ENCODE measurements at places on chromosomes 12 and 14.
A peak's percentile ranks its signal among the peaks of the same experiment; 100 is the strongest.

DNA sequence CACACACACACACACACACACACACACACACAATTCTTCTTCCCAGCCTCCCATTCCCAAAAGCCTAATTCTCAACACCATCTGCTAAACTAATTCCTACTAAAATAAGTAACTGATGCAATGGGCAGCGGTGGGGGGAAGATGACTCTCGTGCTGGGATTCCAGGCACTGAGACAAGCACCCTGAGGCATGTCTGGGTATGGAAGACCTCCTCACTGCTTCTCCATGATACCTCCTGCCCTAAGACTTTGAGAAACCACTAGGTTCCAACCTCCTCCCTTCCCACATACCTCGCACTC, 789 bp upstream of the VWF start:
- DNase-seq: no peak

DNA sequence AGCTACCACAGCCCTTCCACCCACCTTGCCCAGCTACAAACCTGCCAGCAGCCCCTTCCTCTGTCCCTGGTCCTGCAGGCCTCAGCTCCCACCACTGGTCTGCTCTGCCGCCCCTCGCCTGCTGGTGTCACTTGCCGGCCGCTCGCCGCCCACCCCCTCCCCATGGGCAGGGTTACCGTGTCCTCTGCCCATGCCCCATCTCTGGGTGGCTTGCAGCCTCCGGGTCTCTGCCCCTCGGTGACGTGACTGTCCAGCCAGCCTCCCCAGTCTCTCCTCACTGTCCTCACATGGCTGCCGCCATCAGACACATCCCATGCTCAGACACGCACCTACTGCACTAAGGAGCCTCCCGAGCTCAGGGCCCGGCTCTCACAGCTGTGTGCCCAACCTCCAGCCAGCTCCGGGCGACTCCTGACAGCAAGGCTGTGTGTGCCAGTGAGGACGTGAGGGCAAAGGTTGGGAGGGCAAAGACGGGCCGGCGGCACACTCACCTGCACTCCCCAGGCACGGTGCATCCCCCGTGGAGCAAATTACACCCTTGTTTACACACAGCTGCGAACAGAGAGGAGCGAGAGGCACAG, 13.4 kb downstream of the JAG2 start:
- DNase-seq: no peak

DNA sequence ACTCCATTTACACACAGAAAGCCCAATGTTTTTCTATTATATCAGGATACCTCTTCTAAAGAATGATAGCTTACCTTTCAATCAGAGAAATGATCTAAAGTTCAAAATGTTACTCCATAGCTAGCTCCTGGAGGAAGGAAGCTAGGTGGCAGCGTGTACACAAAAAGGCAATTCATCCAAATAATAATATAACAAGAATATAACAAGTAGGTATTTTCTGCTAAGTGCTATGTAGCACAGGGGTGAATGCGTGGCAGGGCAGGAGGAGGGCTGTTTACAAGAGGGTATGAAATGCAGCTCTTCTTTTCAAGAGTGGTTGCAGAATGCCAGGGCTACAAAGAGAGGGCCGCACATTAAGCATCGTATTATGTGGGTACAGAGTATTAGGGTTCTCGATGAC, 663 bp upstream of the SNAPC1 start:
- no peak for DNase-seq

GRCh38 chr14:39847194-39847593, 415.0 kb upstream of the FBXO33 start:
- no peak for DNase-seq

GRCh38 chr12:41795910-41796309, 348.8 kb downstream of the GXYLT1 start:
- no peak for DNase-seq

DNA sequence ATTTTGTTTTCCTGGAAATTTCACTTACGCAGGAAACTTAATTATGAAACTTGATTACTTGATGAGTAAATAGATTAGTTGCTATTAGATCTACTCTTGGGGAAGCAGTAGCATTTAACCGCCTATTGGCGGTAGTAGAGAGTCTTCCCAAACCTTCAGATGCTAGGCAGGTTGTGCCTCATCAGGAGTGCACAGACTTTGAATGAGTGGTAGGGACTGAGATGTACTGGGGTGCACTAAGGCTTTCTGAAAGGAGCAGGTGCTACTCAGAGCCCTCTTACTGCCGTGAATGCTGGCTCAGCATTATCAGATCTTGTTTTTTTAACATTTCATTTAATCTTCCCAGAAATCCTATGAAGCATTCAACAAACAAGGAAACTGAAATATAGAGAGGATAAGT, 7.7 kb downstream of the GATC start:
- no peak for DNase-seq

DNA sequence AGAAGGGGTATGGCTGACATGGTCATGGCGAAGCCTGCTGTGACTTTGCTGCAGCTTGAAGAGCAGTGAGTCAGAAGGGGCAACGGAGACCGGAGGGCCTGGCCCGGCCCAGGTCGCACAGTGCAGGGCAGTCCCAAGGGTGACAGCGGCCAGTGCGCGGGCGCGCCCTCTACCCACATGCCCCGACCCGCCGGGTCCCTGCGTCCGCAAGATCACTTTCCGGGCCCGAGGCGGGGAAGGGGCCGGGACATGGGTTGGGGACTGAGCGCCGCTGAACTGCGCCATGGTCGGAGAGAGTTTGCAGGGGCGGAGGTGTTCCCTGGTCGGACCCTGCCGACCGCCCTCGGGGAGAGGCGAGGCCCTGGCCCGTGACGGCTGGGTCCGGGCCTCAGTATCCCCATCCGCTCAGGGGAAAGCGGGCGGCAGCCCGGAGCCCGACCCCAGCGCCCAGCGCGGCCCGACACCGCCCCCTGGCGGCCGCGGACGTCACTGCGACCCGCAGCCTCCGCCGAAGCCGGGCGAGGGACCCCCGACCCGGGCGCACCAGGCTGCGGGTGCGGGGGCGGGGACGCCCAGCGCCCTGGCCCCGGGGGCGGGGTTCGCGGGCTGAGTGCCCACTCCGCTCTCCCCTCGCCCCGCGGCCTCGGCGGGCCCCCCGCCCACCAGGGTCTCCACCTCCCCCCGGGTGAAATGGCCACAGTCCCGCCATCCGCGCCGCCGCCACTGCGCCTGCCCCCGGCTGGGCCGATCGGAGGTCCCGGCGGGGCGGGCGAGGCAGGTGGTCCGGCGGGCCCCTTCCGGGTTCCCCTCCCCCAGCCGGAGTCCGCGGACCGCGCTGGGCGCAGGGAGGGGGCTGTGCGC, 7.2 kb upstream of the ANKRD9 start:
- peak; percentile 49 for DNase-seq

Data from stimulated activated CD8-positive, alpha-beta memory T cell treated with anti-CD3 and anti-CD28 coated beads, Interleukin-2, amount 100 ng/mL, for 48 hours (primary cell).